ENCODE measurements at places on chromosomes 3 and 15. TPM values are rescaled to one million over a fixed set of nuclear protein-coding genes. Genes with fewer than 3 reads are reported as not detected.

The ACOX2 gene
- total RNA-seq, result 0.31 TPM

The NR2E3 gene
- total RNA-seq, result 0.62 TPM

The SNX1 gene
- total RNA-seq, result 27.5 TPM

The WWTR1 gene
- total RNA-seq, result 31.1 TPM

The POTEB gene
- total RNA-seq, result not detected

DNA sequence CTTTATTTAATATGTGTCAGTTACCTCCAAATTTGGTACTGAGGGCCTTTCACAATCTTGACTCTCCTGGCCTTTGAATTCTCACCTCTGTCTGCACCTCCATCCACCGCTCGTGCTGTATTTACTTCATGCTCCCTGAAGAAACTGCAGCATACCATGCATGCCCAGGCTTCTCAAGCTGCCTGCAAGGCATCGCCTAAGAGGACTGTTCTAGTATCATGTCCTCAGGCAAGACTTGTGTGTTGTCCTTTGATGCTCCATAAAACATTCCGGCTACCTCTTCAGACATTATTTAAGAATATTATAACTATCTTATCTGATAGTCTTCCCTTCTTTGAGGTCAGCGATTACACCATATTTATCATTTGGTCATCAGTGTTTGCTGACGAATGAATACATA lies 682.5 kb downstream of the NR2F2 start:
- DNase-seq, result peak; percentile 11
- no peaks in the 10 kb centered on the region for H3K4me1 ChIP-seq
- peaks cover 23% of the 10 kb centered on the region for H3K27me3 ChIP-seq
- H3K27ac ChIP-seq, result no peak overlapping the region
- H3K36me3 ChIP-seq, result no peaks in the 10 kb centered on the region

- H3K4me1 ChIP-seq, result no peaks in the 10 kb centered on the region
- H3K27ac ChIP-seq, result no peak overlapping the region
- H3K4me3 ChIP-seq, result no peak overlapping the region
- no peaks in the 10 kb centered on the region for H3K36me3 ChIP-seq
Observed at GRCh38 chr3:67790043-67790442, 135.6 kb upstream of the SUCLG2 start.

DNA sequence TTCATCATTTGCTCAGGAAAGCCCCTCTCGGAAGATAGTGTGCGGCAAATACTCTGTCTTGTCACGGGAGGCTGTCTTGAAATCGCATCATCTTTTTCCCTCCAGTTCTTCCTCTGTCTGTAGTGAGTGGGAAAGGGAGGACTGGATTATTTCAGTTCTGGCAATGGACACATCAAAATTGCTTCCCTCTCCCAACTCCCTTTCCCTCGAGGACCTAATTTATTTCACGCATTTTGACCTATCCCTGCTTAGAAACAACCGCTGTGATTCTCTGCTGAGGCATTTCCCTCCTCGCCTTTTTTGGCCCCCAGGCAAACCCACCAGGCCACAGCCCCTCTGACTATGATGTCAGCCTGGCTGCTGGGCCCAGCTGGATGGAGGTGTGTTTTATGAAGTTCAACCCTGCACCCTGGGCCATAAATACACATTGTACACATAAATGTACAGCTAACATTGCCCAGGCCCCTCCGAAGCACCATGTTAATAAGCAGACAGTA lies 138.7 kb upstream of the LRTM1 start:
- H3K36me3 ChIP-seq, result no peaks in the 10 kb centered on the region
- H3K4me3 ChIP-seq, result no peak overlapping the region
- H3K27me3 ChIP-seq, result no peaks in the 10 kb centered on the region
- peaks cover 3% of the 10 kb centered on the region for H3K4me1 ChIP-seq
- H3K27ac ChIP-seq, result no peak overlapping the region

- no peak for DNase-seq
- H3K4me1 ChIP-seq, result peaks cover 5% of the 10 kb centered on the region
- H3K27me3 ChIP-seq, result no peaks in the 10 kb centered on the region
- H3K27ac ChIP-seq, result no peak overlapping the region
- no peak overlapping the region for H3K4me3 ChIP-seq
Observed at GRCh38 chr15:40063563-40064011, 24.6 kb upstream of the SRP14 start.

DNA sequence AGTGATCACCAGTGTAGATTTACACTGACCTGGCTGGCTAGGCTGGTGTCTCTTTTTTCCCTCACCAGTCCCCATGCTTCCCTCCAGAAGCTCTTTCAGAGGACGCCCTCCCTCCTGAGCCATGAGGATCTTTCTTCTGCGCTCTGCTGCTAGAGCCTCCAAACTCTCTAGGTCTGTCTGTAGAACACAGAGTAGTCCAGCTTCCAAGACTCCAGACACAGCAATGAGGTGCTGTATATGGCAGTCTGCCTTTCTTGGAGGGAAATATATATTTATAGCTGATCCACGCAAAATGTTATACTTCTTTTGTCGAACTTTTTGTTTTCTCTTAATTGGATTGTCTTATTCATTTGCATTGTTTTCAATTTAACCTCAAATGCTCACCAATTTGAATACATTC lies 1121.8 kb downstream of the ROBO2 start:
- H3K27ac ChIP-seq, result no peak overlapping the region
- no peak overlapping the region for H3K4me3 ChIP-seq
- H3K36me3 ChIP-seq, result no peaks in the 10 kb centered on the region
- DNase-seq, result no peak

GRCh38 chr3:57757642-57758297 lies 1.7 kb downstream of the SLMAP start:
- peaks cover 8% of the 10 kb centered on the region for H3K4me1 ChIP-seq
- H3K4me3 ChIP-seq, result peak overlapping the region; percentile 58
- peak; percentile 52 for DNase-seq
- no peaks in the 10 kb centered on the region for H3K36me3 ChIP-seq
- no peak overlapping the region for H3K27ac ChIP-seq
- H3K27me3 ChIP-seq, result no peaks in the 10 kb centered on the region

DNA sequence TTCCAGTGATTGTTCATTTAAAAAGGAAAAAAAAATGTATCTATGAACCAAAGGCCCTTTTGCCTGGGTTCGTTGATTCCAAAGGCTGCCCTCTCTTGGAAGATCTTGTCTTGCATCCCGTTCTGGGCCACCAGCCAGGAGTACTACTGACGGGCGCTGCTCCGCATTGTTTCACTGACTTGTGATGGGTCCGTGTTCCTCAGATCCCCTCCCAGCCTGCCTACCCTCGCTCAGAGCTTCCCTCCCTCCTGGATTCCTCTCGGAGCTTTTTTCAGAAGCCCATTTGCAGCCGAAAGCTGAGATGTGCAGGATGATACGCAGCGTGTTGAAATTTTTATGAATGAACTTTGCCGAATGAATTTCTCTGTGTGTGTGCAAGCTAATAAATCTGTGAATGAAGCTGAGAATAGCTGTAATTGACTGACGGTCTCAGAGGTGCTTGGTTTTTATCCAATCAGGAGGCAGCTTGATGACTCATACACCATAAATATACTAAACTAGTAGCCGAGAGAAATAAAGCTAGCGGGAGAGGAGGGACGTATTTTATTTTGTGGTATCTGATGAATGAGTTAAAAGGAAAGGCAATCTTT lies at the start of gene SHC4:
Gene SHC4, minus strand, starts transcription at position 396 of the 590 bp plus-strand sequence. CDS start 904 bp downstream, outside the sequence.
- H3K27ac ChIP-seq, result no peak within 1 kb of the TSS
- peaks cover 6% of the 10 kb centered on the region for H3K4me1 ChIP-seq
- DNase-seq, result peak; percentile 80
- no peaks in the 10 kb centered on the region for H3K36me3 ChIP-seq
- H3K27me3 ChIP-seq, result peaks cover 31% of the 10 kb centered on the region
- H3K4me3 ChIP-seq, result peak within 1 kb of the TSS; percentile 56

DNA sequence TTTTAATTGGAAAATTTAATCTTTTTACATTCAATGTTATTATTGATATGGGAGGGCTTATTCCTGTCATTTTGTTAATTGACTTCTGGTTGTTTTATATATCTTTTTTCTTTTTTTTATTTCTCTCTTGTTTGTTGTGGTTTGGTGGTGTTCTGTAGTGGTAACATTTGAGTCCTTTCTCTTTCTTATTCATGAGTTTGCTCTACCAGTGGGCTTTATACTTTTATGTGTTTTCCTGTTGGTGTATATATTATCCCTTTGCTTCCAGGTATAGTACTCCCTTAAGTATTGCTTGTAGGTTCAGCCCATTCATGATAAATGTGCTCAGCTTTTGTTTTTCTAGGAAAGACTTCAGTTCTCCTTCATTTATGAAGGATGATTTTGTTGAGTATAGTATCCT lies 57.6 kb downstream of the GALK2 start:
- peaks cover 14% of the 10 kb centered on the region for H3K4me1 ChIP-seq
- H3K27me3 ChIP-seq, result no peaks in the 10 kb centered on the region
- no peak overlapping the region for H3K27ac ChIP-seq
- no peak overlapping the region for H3K4me3 ChIP-seq

GRCh38 chr3:169836942-169837275 lies 24.2 kb upstream of the LRRC34 start:
- no peak overlapping the region for H3K27ac ChIP-seq
- H3K27me3 ChIP-seq, result no peaks in the 10 kb centered on the region
- H3K4me3 ChIP-seq, result no peak overlapping the region
- no peaks in the 10 kb centered on the region for H3K36me3 ChIP-seq

- H3K27me3 ChIP-seq, result no peaks in the 10 kb centered on the region
- DNase-seq, result peak; percentile 23
- H3K27ac ChIP-seq, result no peak overlapping the region
- H3K4me1 ChIP-seq, result peaks cover 24% of the 10 kb centered on the region
Observed at GRCh38 chr3:197174927-197175326, 123.5 kb downstream of the DLG1 start.

GRCh38 chr3:13022348-13023234 lies 50.6 kb downstream of the IQSEC1 start:
- H3K27ac ChIP-seq, result no peak overlapping the region
- no peaks in the 10 kb centered on the region for H3K27me3 ChIP-seq
- H3K36me3 ChIP-seq, result no peaks in the 10 kb centered on the region

All from GM23338 (cell line).